ENCODE measurements at places on chromosomes 16 and 17.

DNA sequence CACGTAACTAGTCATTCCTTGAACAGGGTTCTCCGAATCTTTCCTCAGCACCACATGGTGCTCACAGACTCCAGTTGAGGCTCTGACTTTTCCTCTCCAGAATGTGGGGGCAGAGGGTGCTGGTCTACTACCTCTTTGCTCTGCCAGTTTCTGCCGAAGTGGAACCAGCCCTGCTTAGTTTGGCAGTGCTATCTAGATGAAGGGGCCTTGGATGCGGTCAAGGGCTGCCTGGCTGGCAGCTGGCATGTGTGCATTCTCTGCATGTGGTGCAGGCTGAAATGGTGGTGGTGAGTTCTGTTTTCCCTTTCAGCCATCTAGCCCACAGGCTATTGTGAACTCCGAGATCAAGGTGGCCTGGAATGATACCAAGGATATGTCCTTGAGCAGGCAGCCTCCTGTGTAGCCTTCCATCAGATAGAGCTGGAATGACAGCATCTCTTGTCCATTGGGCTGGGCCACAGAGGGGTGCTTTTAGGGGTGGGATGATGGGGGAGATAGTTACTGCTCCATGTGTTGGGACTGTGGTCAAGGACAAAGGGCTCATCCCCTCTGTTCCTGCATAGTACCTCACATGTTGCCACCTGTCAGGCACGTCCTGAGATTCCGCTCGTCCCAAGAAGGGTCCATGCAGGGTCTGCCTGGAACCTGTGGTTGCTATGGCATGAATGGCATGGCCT, 2.0 kb downstream of the DYNLL2 start:
- peaks cover 15% of the 10 kb centered on the region for H3K36me3 ChIP-seq
- DNase-seq, result no peak
- peak overlapping the region; percentile 81 for H3K4me3 ChIP-seq

DNA sequence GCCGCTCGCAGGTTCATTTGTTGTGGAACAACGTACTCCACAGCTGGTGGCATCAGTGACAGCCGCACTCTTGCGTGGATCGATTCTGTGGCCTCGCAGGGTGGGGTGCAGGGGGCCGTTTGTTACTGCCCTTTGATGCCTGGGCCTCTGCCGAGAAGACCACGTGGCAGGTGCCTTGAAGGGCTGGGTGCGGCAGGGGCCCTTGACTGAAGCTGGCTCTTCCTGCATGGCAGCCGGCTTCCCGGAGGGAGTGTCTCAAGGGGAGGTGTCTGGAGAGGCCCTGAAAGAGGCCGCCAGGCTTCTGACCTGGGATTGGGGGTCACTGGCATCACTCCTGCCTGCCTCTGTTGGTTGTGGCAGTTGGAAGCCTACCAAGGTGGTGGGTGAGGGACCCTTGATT, 43.8 kb downstream of the TBCD start:
- DNase-seq, result no peak
- H3K4me3 ChIP-seq, result no peak overlapping the region
- H3K27me3 ChIP-seq, result no peaks in the 10 kb centered on the region

DNA sequence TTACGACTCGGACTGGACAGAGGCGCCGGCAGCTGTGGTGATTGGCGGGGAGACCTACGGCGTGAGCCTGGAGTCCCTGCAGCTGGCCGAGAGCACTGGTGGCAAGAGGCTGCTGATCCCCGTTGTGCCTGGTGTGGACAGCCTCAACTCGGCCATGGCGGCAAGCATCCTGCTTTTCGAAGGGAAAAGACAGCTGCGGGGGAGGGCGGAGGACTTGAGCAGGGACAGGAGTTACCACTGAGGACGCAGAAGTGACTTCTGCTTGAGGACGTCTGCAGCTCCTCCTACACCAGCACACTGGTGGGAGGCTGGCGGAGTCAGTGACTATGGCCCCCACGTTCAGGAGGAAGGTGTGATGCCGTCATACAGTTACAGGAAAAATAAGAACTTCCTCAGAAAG, 9.7 kb downstream of the MRM3 start:
- DNase-seq, result no peak
- H3K27ac ChIP-seq, result no peak overlapping the region
- H3K36me3 ChIP-seq, result peaks cover 21% of the 10 kb centered on the region
- H3K4me1 ChIP-seq, result peaks cover 3% of the 10 kb centered on the region
- H3K4me3 ChIP-seq, result no peak overlapping the region

GRCh38 chr17:20091174-20092029, 82.2 kb downstream of the SPECC1 start:
- H3K36me3 ChIP-seq, result no peaks in the 10 kb centered on the region
- H3K4me1 ChIP-seq, result peaks cover 7% of the 10 kb centered on the region
- H3K27ac ChIP-seq, result peak overlapping the region; percentile 51
- no peak overlapping the region for H3K4me3 ChIP-seq

GRCh38 chr16:77439106-77439505, 4.3 kb upstream of the ADAMTS18 start:
- H3K4me1 ChIP-seq, result no peaks in the 10 kb centered on the region
- no peak overlapping the region for H3K27ac ChIP-seq
- no peaks in the 10 kb centered on the region for H3K27me3 ChIP-seq
- DNase-seq, result no peak
- no peaks in the 10 kb centered on the region for H3K36me3 ChIP-seq
